SK-N-SH treated with all-trans-retinoic acid at 6 μM for 48 hours (cell line): ENCODE measurements at places on chromosomes 6 and 20.
A peak's percentile ranks its signal among the peaks of the same experiment; 100 is the strongest.

DNA sequence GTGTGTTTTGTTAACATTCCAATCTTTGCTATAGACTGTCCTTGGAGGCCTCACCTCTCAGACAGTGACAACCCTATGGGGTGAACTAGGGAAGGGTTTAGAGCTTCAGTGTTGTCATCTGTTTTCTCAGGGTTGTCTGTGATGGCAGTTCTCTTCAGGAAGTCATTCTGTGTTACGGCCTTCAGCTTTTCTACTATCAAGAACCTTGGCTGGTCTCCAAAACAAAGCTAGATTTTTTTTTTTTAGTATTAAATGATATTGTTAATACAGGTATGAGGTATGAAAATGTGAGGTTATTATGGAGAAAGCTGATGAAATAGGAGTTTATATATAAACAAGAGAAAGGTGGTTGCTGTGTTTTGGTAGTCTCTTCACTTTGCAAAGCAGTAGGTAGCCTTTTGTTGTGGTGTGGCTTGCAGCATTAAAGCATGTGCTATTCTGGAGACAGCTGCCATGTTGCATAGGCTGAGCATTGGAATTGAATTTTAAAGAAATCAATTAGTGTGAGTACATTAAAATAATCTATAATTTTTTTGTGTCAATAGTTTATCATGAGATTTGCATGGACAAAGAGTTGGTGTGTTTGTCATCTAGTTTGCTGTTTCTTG lies 162.6 kb downstream of the CARMIL1 start:
- ATAC-seq: no peak

DNA sequence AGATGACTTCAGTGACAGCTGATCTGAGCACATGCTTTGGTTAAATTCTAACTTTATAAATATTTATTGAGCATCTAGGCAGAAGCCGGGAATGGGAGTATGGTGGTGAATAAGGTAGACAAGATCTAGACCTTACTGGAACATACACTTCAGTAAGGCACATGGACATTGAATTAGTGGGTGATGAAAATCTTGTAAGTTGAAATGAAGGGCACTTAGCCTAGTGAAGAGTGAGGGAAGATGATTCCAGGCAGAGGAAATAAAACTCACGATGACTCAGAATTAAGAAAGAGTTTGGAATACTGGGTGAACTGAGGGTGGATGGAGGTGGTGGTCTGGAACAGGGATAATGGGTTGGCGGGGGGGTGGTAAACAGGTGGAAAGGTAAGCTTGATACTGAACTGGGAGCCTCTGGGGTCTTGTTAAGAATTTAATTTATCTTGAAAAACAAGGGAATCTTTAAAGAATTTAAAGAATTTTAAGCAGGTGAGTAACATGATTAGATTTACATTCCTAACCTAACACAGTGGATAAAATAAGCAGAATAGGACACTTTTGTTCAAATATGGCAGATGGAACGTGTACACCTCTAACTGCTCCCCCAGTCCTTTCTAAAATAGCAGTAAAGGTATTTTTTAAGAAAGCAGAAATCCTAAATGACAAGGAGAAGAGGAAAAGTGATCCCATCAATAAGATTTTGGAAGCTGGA lies 75.2 kb upstream of the ARHGAP18 start:
- ATAC-seq: peak; percentile 71

DNA sequence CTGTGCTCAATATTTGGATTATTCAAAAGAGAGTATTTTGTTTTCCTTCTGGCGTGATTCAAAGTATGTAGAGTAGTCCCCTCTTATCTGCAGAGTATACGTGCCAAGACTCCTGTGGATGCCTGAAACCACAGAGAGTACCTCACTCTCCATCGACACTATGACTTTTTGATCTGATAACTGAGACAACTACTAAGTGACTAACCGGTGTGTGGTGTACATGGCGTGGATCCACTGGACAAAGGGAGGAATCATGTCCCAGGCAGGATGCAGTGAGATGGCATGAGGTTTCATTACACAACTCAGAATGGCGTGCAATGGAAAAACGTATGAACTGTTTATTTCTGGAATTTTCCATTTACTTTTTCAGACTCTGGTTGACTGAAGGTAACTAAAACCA lies 112.2 kb upstream of the PDE7B start:
- ATAC-seq: peak; percentile 24; the same call in 2 of the 3 replicates

DNA sequence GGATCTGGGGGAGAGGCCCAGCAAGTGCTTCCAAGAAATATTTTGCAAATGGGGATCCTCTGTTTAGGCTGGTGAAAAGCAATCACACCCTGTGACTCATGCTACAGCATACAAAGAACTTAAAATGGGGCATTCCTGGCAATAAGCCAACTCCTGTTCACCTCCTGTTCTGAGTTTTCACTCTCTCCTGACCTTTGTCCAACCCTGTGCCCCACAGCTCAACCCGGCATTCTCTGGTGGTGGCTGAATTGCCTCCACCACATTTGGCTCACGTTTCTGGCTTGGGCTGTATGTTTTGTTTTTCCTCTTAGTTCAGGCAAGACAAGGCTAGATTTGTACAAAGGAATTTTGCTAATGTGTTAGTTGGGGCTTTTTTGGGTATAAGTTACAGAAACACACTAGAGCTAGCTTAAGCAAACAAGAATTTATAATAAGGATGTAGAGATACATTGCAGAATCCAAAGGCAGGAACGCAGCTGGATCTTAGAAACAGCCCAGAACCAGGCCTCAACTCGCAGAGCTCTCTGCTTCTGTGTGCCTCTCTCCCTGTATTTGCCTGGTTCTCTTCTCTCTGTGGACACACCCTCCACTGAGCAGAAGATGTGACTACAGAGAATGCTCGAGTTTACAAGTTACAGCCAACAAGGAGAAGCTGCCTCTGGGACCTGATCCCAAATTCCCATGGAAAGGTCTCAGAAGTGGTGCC lies 9.4 kb downstream of the ABCC10 start:
- peak; percentile 81 for ATAC-seq
